ENCODE measurements at places on chromosomes 3 and 15. TPM values are rescaled to one million over a fixed set of nuclear protein-coding genes. Genes with fewer than 3 reads are reported as not detected.

NAALADL2 gene
- total RNA-seq: 9.6 TPM

CLCN2 gene
- 2.6 TPM for total RNA-seq

TMEM62 gene
- total RNA-seq: 10.3 TPM

ETV5 gene
- 24.0 TPM for total RNA-seq

DNAH1 gene
- 4.4 TPM for total RNA-seq

FGD5 gene
- 28.7 TPM for total RNA-seq

C3orf20 gene
- total RNA-seq: not detected

GRM7 gene
- not detected for total RNA-seq

GADL1 gene
- total RNA-seq: not detected

PP2D1 gene
- total RNA-seq: not detected

ANO10 gene
- 18.1 TPM for total RNA-seq
